ENCODE measurements at places on chromosomes 16 and 17. TPM values are rescaled to one million over a fixed set of nuclear protein-coding genes. Genes with fewer than 3 reads are reported as not detected.

Gene KRT16
- 1.6 TPM for polyA plus RNA-seq

Gene PIK3R6
- not detected for polyA plus RNA-seq

Gene PRRT2
- 4.5 TPM for polyA plus RNA-seq

Gene MT1E
- 147 TPM for polyA plus RNA-seq

Gene ALOX15B
- not detected for polyA plus RNA-seq

Gene DNASE1L2
- 0.33 TPM for polyA plus RNA-seq

- DNase-seq = no peak
Observed at GRCh38 chr16:56643080-56643778, 4.8 kb downstream of the MT1A start.

DNA sequence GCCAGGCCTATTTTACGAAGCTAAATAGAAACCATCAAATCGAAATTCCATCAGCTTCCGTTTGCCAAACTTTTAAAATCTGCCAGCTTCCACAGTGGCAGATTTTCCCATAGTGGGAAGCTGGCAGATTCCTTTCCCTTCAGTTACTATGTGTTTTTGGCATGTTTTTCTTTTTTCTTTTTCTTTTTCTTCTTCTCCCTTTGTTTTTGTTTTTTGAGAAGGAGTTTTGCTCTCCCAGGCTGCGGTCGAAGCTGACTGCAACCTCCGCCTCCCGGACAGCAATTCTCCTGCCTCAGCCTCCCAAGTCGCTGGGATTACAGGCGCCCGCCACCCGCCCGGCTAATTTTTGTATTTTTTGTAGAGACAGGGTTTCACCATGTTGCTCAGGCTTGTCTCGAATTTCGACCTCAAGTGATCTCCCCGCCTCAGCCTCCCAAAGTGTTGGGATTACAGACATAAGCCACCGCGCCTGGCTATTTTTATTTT lies 684 bp upstream of the CWC25 start:
- DNase-seq = no peak

GRCh38 chr17:48592577-48592976 lies 1.0 kb downstream of the HOXB5 start:
- no peak for DNase-seq

- DNase-seq = peak; percentile 79
Observed at GRCh38 chr16:16096121-16096857, 127.0 kb downstream of the ABCC6 start.

- no peak for DNase-seq
Observed at GRCh38 chr16:48575471-48576050, 34.4 kb downstream of the N4BP1 start.

- no peak for DNase-seq
Observed at GRCh38 chr16:53901408-53901807, 197.5 kb downstream of the FTO start.

GRCh38 chr16:74898659-74899058 lies 86.3 kb downstream of the WDR59 start:
- no peak for DNase-seq
